ENCODE measurements at places on chromosomes 6 and 20. TPM values are rescaled to one million over a fixed set of nuclear protein-coding genes. Genes with fewer than 3 reads are reported as not detected.

GRCh38 chr6:145608850-145609249, 126.5 kb downstream of the EPM2A start:
- no peak for DNase-seq

DNA sequence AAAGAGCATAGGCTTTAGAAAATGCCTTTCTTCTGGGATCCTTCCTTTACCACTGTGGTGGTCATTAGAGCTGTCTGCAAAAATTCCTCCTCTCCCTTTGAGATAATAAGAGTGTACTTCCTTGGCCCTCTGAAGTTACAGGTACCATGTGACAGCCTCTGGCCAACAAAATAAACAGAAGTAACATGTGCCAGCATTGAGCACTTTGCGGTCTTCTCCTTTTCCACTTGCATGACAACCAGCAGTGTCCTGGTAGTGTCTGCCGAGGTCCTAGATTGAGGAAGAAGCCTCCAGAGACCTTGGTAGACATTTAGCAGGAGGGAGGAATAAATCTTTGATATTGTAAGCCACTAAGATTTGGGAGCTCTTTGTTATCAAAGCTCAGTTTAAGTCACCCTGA, 87.5 kb upstream of the ARID1B start:
- DNase-seq = no peak

GRCh38 chr6:99490608-99491007, 24.6 kb downstream of the USP45 start:
- DNase-seq = no peak

- DNase-seq = no peak
Measured at GRCh38 chr6:153595903-153596302, 443.1 kb upstream of the OPRM1 start.

DNA sequence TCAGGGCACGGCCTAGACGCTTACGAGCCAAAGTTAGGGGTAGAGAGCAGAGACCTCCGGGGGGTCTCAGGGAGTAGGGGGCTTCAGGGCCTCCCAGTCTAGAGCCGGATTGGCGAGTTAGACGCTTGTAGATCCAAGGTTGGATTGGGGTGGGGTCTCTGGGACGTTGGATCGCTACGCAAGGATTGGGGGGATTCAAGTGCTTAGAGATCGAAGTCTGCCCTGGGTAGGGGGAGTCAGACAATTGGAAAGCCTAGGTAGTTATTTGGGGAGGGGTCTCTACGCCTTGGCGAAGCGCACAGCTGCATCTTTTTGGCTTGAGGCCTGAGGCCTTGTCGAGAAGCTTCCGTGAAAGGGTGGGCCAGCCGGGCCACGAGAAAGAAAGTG, 469 bp downstream of the STX16 start:
- no peak for DNase-seq

- peak; percentile 14 for DNase-seq
Measured at GRCh38 chr6:11921017-11921438, 91.1 kb upstream of the HIVEP1 start.

- no peak for DNase-seq
Measured at GRCh38 chr20:23513164-23513563, 22.2 kb downstream of the CST8 start.

GRCh38 chr6:147244832-147245231, 40.6 kb downstream of the STXBP5 start:
- no peak for DNase-seq

PGC gene
- 241 TPM for total RNA-seq

PEDS1 gene
- 36.5 TPM for total RNA-seq

LY6G6F gene
- 9.4 TPM for total RNA-seq

LY6G6D gene
- not detected for total RNA-seq

LRFN2 gene
- total RNA-seq = 0.06 TPM

TGM3 gene
- total RNA-seq = 0.34 TPM
